ENCODE measurements at places on chromosomes 12 and 14. TPM values are rescaled to one million over a fixed set of nuclear protein-coding genes. Genes with fewer than 3 reads are reported as not detected.

DNA sequence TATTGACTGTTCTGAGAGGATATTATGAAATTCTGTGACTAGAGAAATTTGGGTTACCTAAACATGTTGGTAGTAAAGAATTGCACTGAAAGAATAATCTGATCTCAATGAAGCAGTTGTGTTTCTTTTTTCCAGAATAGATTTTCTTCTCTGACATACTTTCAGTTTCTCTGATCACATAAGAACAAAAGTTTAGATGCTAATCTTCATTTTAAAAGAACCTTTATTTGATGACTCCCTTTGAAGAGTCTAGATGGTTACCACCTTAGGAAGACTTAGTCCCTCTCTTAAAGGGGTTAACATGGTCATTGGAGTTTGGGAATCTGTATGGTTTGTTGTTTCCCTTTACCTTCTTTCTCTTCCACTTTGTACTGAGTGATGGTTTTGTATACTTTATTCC lies 58.6 kb downstream of the MON2 start:
- H3K36me3 ChIP-seq, result no peaks in the 10 kb centered on the region
- H3K4me3 ChIP-seq, result no peak overlapping the region
- H3K27me3 ChIP-seq, result no peaks in the 10 kb centered on the region
- DNase-seq, result no peak
- H3K27ac ChIP-seq, result no peak overlapping the region

- no peak for DNase-seq
- peaks cover 13% of the 10 kb centered on the region for H3K27me3 ChIP-seq
- H3K27ac ChIP-seq, result no peak overlapping the region
These were observed 12.1 kb downstream of the KRT85 start for GRCh38 chr12:52355176-52355575.

DNA sequence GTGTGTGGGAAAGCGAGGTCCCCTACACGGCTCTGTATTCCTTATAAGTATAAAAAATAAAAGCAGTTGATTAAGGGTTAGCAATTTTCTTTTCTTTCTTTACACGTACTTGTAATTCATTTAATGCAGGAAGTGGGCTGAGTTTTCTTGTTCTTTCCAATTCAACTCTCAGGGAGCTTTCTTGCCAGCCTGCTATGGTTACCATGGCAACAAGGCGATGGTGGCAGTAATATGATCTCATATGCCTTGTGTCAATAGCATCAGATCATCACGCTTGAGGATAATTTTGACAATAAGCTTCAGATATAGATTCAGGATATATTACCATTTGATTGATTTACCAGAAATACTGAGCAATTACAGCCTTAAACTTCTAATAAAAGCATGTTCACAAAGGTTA lies 466.5 kb downstream of the APAF1 start:
- no peak for DNase-seq
- no peaks in the 10 kb centered on the region for H3K4me1 ChIP-seq
- no peak overlapping the region for H3K4me3 ChIP-seq
- H3K36me3 ChIP-seq, result no peaks in the 10 kb centered on the region

DNA sequence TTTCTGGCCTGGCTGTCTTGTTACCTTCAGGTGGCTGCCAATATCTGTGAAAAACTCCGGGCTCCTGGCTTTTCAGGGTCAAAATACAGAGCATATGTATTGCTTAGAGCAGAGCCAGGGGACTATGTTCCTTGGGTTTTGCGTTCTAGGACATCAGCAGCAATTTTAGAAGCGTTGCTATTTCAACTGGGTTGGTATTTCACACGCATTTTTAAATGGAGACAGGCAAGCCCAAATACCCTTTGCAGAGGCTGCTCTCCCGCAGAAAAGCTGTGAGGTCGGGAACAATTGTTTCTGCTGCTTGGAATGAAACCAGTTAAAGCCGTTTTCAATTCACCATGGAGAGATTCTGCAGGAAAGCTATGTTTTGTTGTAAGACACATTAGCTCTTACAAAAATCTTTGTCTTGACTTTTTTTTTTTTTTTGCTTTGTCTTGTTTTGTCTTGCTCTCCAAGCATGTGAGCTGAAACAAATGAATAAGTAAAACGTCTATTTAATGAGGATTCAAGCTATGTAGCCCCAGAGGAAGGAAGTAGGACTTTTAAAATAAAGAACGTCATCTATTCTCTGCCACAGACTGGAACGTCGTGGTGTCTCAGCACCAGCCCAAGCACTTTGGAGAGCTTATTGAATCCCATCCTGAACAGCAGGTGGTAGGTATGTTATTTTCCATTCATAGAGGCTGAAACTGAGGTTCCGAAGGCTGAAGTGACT lies 181.0 kb upstream of the TBX3 start:
- no peak overlapping the region for H3K4me3 ChIP-seq
- H3K27me3 ChIP-seq, result no peaks in the 10 kb centered on the region
- no peaks in the 10 kb centered on the region for H3K36me3 ChIP-seq
- DNase-seq, result no peak
- H3K4me1 ChIP-seq, result no peaks in the 10 kb centered on the region

DNA sequence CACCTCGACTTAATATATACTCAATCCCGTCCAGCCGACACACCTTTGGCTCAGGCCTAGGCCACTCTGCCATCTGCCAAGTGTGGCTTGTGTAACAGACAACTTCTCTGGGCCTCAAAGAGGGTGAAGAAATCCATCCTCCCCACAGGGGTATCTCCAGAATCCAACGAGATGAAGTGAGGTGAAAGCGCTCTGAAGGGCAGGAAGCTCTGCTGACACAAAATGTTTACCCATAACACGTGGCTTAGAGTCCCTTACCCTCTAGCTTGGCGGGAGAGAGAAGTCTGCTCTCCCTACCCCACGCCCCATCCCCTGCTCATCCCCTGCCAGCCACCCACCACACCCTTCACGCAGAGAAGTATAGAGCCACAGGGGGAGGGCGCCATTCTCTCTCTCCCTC lies 13.0 kb downstream of the ZBTB39 start:
- no peak overlapping the region for H3K27ac ChIP-seq
- H3K4me3 ChIP-seq, result no peak overlapping the region
- no peak for DNase-seq
- H3K36me3 ChIP-seq, result no peaks in the 10 kb centered on the region
- H3K27me3 ChIP-seq, result no peaks in the 10 kb centered on the region

DNA sequence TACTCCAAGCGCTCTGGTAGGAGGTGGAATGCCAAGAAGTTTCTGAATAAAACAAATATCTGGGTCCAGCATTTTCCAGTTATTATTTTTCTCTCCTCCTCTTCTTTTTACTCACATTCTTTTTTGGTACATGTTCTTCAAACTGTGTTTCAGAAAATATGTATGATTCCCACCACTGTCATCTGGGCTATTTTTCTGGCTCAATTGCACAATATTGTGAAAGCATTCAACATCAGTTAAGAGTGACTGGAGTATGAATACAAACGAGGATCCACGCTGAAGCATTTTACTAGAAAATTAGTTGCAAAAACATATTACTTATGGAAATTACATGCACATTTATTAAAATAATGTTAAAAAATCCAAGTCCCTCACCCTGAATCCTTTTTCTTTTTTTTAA lies 61.5 kb downstream of the KCNMB4 start:
- H3K27me3 ChIP-seq, result no peaks in the 10 kb centered on the region
- no peak for DNase-seq
- no peak overlapping the region for H3K4me3 ChIP-seq
- H3K27ac ChIP-seq, result no peak overlapping the region

- peaks cover 2% of the 10 kb centered on the region for H3K36me3 ChIP-seq
- no peak overlapping the region for H3K4me3 ChIP-seq
- no peaks in the 10 kb centered on the region for H3K4me1 ChIP-seq
These were observed 15.0 kb downstream of the NDUFA12 start for GRCh38 chr12:94988471-94988870.

GRCh38 chr12:49232940-49233841 lies 31.7 kb upstream of the TUBA1C start:
- no peaks in the 10 kb centered on the region for H3K36me3 ChIP-seq
- H3K27ac ChIP-seq, result no peak overlapping the region
- peaks cover 12% of the 10 kb centered on the region for H3K4me1 ChIP-seq
- no peaks in the 10 kb centered on the region for H3K27me3 ChIP-seq

Gene LRCOL1
- 1.2 TPM for total RNA-seq

Gene ADAM21
- not detected for total RNA-seq

Gene CCDC85C
- 22.2 TPM for total RNA-seq

Gene TSHR
- total RNA-seq, result not detected
